A549 treated with ZK216348 at 1 μM for 4 hours (cell line): ENCODE measurements at places on chromosomes 11 and 22. TPM values are rescaled to one million over a fixed set of nuclear protein-coding genes. Genes with fewer than 3 reads are reported as not detected.

The PATE4 gene
- not detected in 5 replicates for total RNA-seq

The SSTR3 gene
- not detected in 5 replicates for total RNA-seq

The SCN3B gene
- 0.08 to 0.31 TPM (median 0.13 TPM) in 5 replicates for total RNA-seq

The PRSS23 gene
- 415 to 532 TPM (median 475 TPM) in 5 replicates for total RNA-seq

The C11orf87 gene
- total RNA-seq: not detected in 5 replicates

The CRYBB2 gene
- total RNA-seq: not detected in 5 replicates

The CCDC15 gene
- total RNA-seq: 0.50 to 0.88 TPM (median 0.67 TPM) in 5 replicates

The PARVA gene
- total RNA-seq: 21.9 to 26.5 TPM (median 25.4 TPM) in 5 replicates

The OR4C13 gene
- total RNA-seq: not detected in 5 replicates

The MS4A6A gene
- total RNA-seq: not detected in 5 replicates

The KCNJ4 gene
- 0.11 to 0.24 TPM (median 0.19 TPM) in 5 replicates for total RNA-seq

The MUC5AC gene
- total RNA-seq: 0.79 to 3.9 TPM (median 2.7 TPM) in 5 replicates

The USH1C gene
- 0.87 to 1.6 TPM (median 1.3 TPM) in 5 replicates for total RNA-seq

The VSIG10L2 gene
- not detected in 5 replicates for total RNA-seq

The FAT3 gene
- 0.27 to 0.67 TPM (median 0.49 TPM) in 5 replicates for total RNA-seq

The CLMP gene
- total RNA-seq: 14.2 to 31.8 TPM (median 23.0 TPM) in 5 replicates

The HBG2 gene
- not detected in 5 replicates for total RNA-seq

The RBM4 gene
- total RNA-seq: 132 to 155 TPM (median 137 TPM) in 5 replicates

The DGCR6 gene
- total RNA-seq: 0.69 to 2.1 TPM (median 0.97 TPM) in 5 replicates

The GNG3 gene
- not detected in 5 replicates for total RNA-seq

The MFNG gene
- 0.94 to 3.3 TPM (median 2.2 TPM) in 5 replicates for total RNA-seq

The OAF gene
- 7.2 to 11.8 TPM (median 9.9 TPM) in 5 replicates for total RNA-seq

The SLC15A3 gene
- not detected in 5 replicates for total RNA-seq

The ROM1 gene
- 3.5 to 4.8 TPM (median 4.4 TPM) in 5 replicates for total RNA-seq

The MYO7A gene
- total RNA-seq: 0.86 to 1.5 TPM (median 1.2 TPM) in 5 replicates

The CNGA4 gene
- 0.12 TPM in 2 of 5 replicates, not detected in the others for total RNA-seq

The ME3 gene
- total RNA-seq: 14.6 to 21.3 TPM (median 19.0 TPM) in 5 replicates

The PRODH gene
- total RNA-seq: 0.38 to 1.6 TPM (median 1.4 TPM) in 5 replicates

The EMID1 gene
- 0.27 to 0.52 TPM (median 0.43 TPM) in 4 of 5 replicates, not detected in the other for total RNA-seq

The ANO1 gene
- 1.4 to 3.0 TPM (median 1.7 TPM) in 5 replicates for total RNA-seq

The SPON1 gene
- total RNA-seq: not detected in 5 replicates

The MRGPRX3 gene
- not detected in 5 replicates for total RNA-seq

The FXYD6 gene
- 0.20 to 0.53 TPM (median 0.31 TPM) in 5 replicates for total RNA-seq

The BIRC3 gene
- total RNA-seq: 30.8 to 49.7 TPM (median 45.9 TPM) in 5 replicates

The CDC42EP1 gene
- 16.8 to 37.2 TPM (median 34.9 TPM) in 5 replicates for total RNA-seq

The FOLR2 gene
- total RNA-seq: not detected in 5 replicates

The UBE2L3 gene
- total RNA-seq: 60.1 to 94.2 TPM (median 62.8 TPM) in 5 replicates

The APOA5 gene
- not detected in 5 replicates for total RNA-seq

The OTOG gene
- not detected in 5 replicates for total RNA-seq

The TNNI2 gene
- total RNA-seq: 0.39 TPM in 1 of 5 replicates, not detected in the others

The JAML gene
- total RNA-seq: not detected in 5 replicates

The ACR gene
- 0.19 to 0.54 TPM in 2 of 5 replicates, not detected in the others for total RNA-seq

The SPTBN2 gene
- total RNA-seq: 9.3 to 14.5 TPM (median 10.5 TPM) in 5 replicates

The CD82 gene
- 4.6 to 8.4 TPM (median 6.2 TPM) in 5 replicates for total RNA-seq

The NCAPH2 gene
- 28.3 to 43.0 TPM (median 36.3 TPM) in 5 replicates for total RNA-seq

The OR5P2 gene
- total RNA-seq: not detected in 5 replicates

The OR51E2 gene
- not detected in 5 replicates for total RNA-seq
